ENCODE measurements at places on chromosomes 6 and 20.

- DNase-seq, result no peak
Observed at GRCh38 chr20:37878835-37879599, 23.9 kb upstream of the VSTM2L start.

- peak; percentile 26 for DNase-seq
Observed at GRCh38 chr6:134379076-134379475, 61.2 kb upstream of the SGK1 start.

DNA sequence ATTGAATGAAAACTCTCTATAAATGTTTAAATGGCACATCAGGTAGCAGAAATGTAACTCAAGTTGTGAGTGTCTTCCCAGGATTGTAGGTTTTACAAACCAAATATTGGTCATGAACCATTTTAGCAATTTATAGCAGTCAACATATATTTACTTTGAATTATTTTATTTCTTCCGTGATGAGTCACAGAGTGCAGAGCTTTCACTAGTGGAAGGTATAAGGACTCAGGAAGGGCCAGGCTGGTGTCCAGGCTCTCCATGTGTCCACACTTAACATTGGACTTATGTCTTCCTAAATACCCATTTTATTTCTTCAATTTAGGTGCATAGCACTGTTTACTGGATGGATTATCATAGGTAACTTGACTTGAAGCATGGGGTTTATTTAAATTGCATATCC lies 120.9 kb downstream of the OLIG3 start:
- no peak for DNase-seq

DNA sequence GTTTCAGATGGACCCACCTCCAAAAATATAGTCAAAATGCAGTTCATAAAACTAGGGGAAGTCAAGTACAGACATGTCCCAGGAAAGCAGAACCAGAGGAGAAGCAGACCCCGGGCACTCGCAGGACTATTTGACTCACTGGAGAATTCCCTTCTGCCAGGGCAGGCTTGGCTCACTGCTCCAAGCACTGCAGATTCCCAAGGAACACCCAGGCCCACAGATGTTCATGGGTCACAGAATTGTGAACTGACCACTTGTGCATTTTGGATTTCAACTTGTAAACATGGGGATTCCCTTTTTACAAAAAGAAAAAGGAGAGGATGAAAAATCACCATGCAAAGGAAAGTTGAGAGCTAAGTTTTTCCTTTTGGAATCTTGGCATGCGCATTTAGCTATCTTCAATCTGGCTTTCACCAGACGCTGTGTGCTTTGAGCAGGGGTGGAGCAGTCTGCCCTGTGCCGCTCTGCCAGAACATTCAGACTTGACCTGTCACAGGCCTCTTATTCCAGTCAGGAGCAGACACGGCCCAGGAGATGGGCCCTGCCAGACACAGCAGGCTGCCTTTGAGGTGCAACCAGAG lies 237.5 kb upstream of the TAB2 start:
- no peak for DNase-seq

DNA sequence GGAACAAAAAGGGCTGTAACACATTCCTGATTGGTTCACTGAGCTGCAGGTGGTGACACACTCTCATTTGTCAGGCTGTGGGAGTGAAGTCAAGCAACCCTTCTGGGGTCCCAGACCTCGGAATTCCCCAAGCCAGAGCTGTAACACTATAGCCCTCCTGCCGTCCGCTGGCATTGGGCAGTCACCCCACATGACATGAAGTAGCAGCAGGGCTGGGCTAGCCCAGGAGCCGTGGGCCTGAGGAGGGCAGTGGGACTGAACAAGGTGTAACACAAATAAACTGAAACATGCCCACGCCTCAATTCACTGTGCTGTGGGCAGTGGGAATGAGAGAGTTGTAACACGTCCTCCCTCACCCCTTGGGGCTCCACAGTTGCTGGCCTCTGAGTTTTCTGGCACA lies 689.1 kb upstream of the EYS start:
- no peak for DNase-seq

DNA sequence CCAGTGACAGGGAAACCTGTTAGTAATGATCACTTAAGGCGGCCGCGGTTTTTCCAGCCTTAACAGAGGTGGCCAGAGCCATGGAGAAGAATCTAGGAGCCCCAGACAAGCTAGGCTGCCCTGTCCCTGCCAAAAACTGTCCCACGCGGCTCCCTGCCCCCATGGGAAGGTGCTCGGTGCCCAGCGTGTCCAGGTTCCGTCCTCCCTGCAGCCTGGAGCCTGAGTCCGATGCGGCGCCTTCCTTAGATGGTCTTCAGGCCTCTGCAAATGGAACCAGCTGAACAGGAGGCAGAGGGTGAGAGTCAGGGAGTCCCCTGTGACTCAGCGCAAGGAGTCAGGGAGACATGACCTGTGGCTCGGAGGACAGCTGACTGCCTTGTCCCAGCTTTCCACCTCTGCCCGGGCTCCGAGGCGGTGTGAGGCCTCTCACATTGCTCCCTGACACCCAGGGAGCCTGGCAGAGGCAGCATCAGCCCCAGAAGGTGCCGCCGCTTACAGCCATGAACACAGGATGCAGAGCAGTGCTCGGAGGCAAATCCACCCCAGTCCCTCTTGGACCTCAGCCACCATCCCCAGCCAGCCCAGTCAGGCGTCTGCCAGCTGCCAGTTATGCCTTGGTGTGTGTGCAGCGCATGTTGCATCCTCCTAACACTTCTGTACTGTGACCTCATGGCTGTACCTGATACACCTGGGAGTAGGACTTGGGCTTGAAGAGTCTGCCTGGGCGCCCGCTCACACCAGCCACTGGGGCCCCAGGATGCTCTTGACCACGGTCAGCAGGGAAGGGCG lies 377.7 kb downstream of the CDH4 start:
- no peak for DNase-seq

DNA sequence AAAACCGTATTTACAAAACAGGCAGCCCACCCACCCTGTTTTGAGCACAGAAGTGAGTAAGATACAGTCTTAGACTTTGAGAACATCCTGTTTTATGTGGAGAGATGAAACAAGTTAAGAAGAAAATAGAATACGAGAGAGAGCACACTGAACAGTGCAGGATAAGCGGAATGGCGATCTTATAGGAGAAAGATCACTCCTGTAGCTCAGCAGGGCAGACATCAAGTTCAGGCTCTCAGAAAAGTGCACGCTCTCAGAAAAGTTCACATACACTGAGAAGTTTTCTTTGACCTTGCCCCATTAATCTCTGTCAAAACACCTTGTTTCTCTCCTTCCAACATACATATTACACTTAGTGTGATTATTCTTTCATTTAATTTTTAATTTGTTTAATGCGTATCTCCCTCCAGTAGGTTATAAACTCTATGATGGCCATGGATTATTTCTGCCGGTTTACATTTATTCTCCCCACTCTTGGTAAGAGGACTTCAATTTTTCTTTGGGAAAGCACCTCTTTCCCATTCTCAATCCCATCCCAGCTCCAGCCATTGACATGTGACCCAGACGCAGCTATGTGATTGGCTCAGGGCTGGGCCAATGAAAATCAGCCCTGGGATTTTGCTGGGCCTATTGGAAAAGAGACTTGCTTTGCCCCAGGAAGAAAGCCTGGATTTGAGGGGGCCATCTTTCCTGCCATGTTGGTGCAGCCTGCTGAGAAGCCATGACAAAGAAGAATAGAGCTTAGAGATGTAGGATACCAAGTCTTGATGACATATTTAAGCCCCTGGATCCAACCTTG lies 16.2 kb downstream of the KCNB1 start:
- DNase-seq, result no peak

- no peak for DNase-seq
Observed at GRCh38 chr6:165562421-165563090, 100.5 kb downstream of the PDE10A start.
